ENCODE measurements at places on chromosomes 4 and X.

DNA sequence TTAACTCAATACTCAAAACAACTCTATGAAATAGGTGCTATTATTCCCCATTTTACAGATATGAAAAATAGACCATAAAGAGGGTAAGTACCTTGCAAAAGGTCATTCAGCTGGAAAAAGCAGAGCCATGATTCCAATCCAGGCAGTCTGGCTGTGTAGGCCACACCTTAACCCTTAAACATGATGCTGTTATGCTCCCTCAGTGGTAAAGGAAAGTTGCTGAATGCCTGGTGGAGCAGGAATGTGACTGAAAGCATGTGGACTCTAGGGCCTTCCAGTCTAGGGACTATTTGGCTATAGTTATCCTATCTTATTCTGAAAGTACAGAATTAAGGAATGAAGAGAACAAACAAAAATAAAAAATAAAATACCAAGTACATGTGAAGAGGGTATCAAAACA is 19.6 kb downstream of the RP2 start:
- no peak for DNase-seq

GRCh38 chr4:156659983-156660382 is 311.6 kb downstream of the PDGFC start:
- DNase-seq = no peak

DNA sequence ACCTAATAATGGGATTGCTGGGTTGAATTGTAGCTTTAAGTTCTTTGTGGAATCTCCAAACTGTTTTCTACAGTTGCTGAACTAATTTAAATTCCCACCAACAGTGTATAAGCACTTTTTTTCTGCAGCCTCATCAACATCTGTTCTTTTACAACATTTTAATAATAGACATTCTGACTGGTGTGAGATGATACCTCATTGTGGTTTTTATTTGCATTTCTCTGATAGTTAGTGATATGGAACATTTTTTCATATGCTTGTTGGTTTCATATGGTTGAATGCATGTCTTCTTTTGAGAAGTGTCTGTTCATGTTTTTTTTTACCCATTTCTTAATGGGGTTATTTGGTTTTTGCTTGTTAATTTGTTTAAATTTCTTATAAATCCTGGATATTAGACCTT is 1718.9 kb downstream of the C4orf33 start:
- no peak for DNase-seq

- no peak for DNase-seq
Measured at GRCh38 chr4:35228313-35228712, 1016.0 kb downstream of the ARAP2 start.

- no peak for DNase-seq
Measured at GRCh38 chr4:48223633-48224295, 45.9 kb downstream of the TEC start.

DNA sequence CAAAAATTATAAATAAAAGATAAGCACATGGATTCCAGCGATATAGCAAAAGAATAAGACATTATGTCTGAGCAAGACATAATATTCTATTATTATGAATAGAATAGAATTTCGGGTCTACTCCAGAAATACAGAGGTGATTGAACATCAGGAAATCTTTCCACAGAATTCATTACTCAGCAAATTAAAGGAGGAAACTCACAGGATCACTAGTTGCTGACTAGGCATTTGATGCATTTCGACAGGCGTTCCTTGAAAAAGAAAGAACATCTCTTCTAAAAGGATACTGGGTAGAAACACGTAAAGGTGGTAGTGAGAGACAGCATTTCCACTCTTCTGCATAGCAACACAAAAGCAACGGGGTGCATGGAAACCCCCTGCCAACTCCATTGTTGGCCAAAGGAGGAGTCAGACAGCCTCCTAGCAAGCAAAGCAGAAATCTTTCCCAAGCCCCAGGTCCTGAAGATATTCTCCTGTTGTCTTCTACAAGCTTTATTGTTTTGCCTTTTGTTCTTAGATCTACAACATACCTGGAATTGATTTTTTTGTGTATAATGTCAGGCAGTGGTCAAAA is 14.3 kb upstream of the PDZD4 start:
- no peak for DNase-seq

- DNase-seq = no peak
Measured at GRCh38 chr4:142365391-142365790, 480.7 kb downstream of the INPP4B start.

- DNase-seq = no peak
Measured at GRCh38 chr4:186445040-186445439, 110.3 kb downstream of the MTNR1A start.

DNA sequence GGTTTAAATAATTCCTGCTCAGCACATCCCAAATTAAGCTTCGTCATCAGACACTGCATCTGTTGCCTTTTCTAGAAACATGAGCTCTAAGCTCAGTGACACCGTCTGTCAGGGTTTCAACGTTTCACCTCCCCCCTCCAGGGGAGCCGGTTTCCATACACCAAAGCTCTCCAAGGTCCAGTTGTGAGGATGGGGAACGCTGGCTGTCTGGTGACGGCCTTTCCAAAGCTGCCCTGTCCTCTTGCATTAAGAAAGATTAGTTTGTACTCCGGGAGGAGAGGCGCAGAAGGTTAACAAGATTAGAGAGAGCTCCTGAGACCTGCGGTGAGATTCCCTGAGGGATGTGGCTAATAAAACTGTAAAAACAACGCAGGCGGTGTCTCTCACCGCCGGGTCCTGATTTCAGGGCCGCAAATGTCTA is 43.2 kb downstream of the ASMT start:
- DNase-seq = no peak

GRCh38 chr4:76192236-76192635 is 21.4 kb downstream of the SCARB2 start:
- DNase-seq = no peak

GRCh38 chr4:71254451-71255012 is 84.3 kb upstream of the SLC4A4 start:
- no peak for DNase-seq

GRCh38 chr4:16139066-16139945 is 55.5 kb upstream of the PROM1 start:
- no peak for DNase-seq

DNA sequence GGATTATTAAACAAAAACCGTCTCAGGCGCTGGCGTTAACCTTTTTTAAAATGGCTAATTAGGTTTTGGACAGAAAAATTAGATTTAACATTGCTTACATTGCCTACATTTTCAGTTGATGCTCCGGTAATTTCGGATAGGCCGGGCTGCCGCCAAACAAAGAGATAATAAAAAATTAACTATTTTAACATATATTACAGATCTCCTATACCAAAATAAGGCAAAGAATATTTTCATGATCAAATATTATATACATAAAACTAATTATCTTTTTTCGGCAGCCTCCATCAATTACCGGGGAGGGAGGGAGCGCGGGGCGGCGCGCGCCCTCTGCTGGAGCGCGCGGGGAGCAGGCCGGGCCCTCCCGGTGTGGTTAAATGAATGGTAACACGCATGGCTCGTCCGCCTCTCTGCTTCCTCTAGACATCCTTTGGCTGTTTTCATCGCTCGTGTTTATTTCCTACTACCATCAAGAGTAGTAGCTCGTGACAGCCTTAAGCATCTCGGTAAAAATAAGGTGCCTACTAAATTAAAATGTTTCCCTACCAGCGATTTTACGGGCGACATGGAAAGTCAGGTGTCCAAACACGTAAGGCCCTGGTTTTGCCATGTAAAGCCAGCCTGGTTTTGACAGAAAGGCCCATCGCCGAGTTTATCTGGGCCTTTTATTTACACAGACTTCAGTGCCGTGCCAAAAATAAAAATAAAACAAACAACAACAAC is 52.4 kb upstream of the TMEM33 start:
- peak; percentile 25 for DNase-seq

DNA sequence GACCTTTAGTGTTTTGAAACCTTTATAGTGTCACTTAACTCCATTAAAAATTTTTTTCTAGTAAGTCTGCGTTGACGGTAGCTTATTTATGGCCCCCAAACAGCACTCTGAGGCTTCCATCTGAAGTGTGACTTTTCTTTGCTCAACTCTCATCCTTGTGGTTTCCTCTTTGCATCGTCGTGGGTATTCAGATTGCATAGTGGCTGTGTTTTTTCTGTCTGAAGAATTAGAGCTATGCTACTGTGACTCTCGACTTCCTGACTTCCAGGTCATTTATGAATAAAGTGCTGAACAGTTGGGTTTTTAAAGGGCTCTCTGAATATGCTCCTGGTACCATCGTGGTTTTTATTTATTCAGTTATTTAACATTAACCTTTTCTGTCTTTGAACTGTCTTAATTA is 44.9 kb downstream of the JADE1 start:
- DNase-seq = no peak

DNA sequence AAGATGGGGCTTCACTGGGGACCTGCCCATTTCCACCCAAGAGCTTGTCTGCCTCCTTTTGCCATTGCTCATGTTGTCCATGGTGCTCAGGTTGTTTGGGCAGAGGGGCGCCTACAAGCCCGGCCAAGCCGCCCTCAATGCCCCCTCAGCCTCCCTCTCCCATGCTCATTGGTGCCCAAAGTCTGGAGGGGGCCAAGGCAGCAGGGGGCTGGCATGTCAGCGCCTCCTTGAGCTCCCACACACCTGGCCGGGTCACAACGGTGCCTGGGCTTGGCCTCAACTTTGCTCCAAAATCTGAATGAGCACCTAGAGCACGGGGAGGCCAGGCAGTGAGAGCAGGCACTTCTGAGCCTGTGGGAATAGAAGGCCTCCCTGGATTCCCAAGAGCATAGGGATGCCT is 1598.8 kb downstream of the PCDH7 start:
- no peak for DNase-seq

- peak; percentile 61 for DNase-seq
Measured at GRCh38 chrX:110172215-110172614, 145.7 kb downstream of the AMMECR1 start.

- DNase-seq = no peak
Measured at GRCh38 chr4:17166954-17167353, 268.5 kb upstream of the LDB2 start.

- DNase-seq = no peak
Measured at GRCh38 chrX:17546356-17546755, 171.4 kb downstream of the NHS start.

- no peak for DNase-seq
Measured at GRCh38 chr4:63393544-63393943, 1015.7 kb downstream of the TECRL start.

DNA sequence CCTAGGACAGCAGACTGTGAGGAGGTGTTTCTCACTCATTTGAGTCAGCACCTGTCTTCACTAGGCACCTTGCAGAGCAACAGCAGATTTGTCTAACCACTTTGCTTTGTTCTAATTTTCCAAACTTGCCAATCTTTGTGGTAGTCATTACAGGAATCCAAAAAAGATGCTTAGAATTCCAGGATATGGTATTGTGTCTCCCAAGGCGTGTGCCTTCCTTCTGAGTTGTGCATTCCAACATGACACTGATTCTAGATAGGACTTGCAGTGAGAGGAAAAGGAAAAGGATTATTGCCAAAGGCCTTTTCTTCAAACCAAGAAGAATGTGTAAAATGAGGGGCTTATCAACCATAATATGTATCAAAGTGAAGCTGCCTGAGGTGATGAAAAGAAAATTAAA is 126.2 kb downstream of the MAPK10 start:
- no peak for DNase-seq

GRCh38 chrX:100979881-100980607 is 10.5 kb downstream of the ARL13A start:
- DNase-seq = no peak

- no peak for DNase-seq
Measured at GRCh38 chrX:75337525-75337924, 63.6 kb downstream of the UPRT start.

DNA sequence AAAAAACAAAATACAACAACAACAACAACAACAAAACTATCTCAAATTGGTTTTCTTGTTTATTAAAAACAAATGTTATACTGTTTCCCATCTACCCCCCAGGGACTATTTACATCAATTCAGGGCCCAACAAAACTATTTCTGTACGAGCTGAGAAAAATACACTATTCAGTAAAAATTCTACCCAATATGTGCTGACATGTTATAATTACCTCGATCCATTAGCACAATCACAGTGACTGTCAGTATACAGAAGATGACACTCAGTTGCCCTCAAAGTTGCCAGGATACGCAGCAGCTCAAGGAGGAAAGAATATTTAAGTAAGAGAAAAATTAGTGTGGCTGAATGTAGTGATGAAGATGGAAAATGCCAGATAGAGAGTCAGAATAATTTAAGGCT is 150.1 kb downstream of the COX18 start:
- no peak for DNase-seq

- no peak for DNase-seq
Measured at GRCh38 chr4:16887887-16888286, 10.6 kb downstream of the LDB2 start.

DNA sequence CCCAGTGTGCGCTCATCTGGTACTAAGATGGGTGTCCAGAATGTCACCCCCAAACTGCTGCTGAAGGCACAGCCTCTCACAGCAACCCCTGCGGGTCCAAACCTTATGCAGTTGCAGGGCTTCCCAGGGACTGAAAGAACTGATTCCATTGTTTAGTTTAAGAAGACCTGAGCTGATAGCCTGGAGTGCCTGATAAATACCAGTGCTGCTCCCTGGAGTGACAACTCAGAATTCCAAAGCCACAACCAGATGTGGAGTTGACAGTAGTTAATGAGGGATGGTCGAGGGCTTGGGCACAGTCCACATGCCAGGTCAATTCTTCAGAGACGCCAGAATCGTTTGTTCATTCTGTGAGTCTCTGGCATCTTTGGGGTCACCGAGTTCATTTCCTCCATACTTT is 71.2 kb downstream of the LNX1 start:
- no peak for DNase-seq

DNA sequence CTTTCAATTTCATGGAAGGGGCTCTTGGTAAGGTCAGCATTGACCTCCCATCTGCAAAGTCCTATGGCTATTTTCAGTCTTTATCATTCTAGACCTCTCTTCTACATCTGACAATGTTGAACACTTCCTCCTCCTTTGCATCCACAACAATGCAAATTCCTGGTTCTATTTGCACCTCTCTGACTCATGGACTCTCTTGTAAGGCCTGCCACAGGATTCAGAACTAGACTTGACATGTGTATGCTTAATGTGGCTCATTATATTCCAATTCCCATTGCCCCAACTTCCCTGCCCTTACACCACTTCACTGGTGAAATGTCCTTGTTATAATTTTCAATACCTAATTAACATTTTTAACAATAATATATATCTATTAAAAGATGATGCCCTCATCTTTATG is 314.3 kb upstream of the FGF13 start:
- no peak for DNase-seq

- DNase-seq = no peak
Measured at GRCh38 chr4:185771711-185772390, 40.1 kb downstream of the SORBS2 start.

GRCh38 chr4:157004279-157005161 is 32.9 kb upstream of the PDGFC start:
- no peak for DNase-seq

- DNase-seq = no peak
Measured at GRCh38 chrX:154476821-154477220, 2.3 kb downstream of the LAGE3 start.

GRCh38 chr4:183424109-183424744 is 20.2 kb upstream of the CDKN2AIP start:
- no peak for DNase-seq

- no peak for DNase-seq
Measured at GRCh38 chr4:82287720-82288119, 86.1 kb downstream of the HNRNPD start.
